ENCODE measurements at places on chromosomes 11 and 22.

- DNase-seq = peak; percentile 53
These were observed 25.9 kb upstream of the PDE2A start for GRCh38 chr11:72700146-72700545.

DNA sequence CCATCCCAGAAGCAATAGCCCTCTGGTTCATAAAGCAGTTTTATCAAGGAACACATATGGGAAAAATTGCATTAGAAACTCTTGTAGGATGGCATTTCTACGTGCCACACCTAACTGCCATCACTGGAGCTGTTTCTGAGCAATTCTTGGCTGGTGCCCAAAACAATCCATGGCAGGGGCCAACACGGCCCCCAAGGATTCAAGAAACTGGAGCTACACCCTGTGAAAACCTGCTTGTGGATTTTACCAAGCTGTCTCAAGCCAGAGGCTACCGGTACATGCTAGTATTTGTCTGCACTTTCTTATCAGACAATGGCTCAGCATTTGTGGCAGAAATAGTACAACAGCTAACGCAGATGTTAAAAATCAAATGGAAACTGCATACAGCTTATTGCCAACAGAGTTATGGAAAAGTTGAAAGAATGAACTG lies 42.4 kb upstream of the GLYAT start:
- DNase-seq = no peak

- peak; percentile 48 for DNase-seq
These were observed 94.2 kb upstream of the TBCEL start for GRCh38 chr11:120929664-120930154.

GRCh38 chr11:10309163-10310093 lies 4.6 kb downstream of the ADM start:
- peak; percentile 71 for DNase-seq

DNA sequence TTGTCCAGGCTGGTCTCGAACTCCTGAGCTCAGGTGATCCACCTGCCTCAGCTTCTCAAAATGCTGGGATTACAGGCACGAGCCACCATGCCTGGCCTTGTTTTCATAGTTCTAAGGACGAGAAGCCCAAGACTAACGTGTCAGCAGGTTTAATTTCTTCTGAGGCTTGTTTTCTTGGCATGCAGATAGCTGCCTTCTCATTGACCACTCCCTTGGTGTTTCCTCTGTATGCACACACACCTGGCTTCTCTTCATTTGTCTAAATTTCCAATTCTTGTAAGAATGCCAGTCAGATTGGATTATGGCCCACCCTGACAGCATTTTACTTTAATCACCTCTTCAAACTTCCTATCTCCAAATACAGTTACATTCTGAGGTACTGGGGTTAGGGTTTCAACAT lies 72.5 kb upstream of the CTSC start:
- DNase-seq = no peak

DNA sequence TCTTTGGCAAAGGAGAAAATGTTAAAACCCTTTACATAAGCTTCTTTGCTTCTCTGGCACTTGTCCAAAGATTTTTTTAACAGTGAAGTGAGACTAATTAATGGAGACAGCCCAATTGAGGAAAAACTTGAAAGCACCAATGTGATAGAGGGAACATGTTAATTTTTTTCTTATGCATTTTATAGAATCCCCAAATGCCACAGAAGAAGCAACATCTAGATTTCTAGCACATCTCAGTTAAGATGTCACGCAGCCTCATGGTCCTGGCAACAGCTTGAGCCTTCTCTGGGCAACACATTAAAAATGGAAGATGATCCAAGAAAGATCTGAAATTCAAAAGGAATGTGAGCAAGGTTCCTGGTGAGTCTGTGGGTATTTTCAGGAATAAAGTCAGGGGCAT lies 48.5 kb downstream of the PACSIN2 start:
- no peak for DNase-seq

DNA sequence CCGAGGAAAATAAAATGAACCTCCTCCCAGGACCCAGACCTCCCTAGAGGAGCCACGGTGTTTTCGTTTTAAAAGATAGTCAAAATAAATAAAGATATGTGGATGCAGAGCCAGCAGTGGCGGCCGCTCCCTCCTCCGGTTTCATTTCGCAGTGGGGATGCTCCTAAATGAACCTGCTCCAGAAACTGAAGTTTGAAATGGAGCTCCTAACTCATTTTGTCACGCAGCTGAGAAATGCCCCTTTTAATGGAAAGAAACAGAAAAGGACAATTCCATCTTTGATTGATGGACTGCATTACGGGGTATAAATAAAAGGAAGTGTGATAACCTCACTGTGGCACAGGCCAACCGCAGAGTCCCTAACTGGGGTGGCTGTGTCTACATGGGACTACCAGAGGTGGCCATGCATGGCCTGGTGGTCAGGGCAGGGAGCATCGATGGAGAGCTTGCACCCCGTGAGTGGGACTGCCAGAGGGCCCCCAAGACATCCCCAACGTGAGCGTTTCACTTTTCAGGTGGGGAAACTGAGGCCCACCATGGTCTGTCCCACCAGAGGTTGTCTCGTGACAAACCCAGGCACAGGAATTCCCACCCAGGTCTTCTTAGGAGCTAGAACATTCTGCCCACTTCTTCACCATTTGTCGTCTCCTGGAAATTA lies 426.6 kb downstream of the BRD1 start:
- no peak for DNase-seq

GRCh38 chr11:92441443-92441726 lies 216.8 kb downstream of the FAT3 start:
- no peak for DNase-seq

DNA sequence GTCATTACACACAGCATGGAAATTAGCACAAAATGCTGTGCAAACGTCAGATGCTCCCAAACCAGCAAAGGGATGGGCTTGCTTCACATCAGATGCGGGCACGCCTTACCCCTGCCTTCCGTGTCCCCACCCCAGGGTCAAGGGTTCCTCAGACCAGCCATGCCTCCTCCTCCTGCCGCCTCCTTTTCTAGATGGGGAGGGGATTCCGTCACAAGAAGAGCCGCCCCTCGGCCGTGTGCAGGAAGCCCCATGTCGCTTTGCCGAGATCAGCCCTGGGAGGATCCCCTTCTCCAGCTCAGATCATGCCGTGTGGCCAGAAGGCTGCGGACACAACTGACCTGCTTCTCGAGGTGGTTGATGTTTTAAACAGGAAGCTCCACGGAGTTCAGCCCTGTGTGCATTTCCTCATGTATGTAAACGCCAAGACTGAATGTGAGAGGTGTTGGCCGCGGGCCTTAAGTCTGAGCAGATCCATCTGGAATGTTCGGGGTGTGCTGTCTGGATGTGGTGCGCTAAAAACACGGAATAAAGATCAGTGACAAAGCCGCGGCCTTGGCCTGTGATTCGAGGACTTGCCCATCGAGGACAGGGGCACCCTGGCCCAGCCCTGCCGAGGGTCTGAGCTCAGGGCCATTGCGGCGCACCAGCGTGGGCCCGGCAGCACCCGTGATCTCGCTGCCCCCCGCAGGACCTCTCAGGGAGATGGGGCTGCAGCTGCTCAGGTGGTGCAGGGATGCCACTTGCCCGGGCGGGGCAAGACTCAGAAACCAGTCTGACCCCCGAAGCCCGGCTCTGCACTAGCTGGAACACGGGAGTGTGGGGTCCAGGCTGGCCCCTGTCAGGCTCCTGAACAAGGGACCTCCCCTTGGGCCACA lies 412.9 kb downstream of the TBC1D22A start:
- DNase-seq = no peak

DNA sequence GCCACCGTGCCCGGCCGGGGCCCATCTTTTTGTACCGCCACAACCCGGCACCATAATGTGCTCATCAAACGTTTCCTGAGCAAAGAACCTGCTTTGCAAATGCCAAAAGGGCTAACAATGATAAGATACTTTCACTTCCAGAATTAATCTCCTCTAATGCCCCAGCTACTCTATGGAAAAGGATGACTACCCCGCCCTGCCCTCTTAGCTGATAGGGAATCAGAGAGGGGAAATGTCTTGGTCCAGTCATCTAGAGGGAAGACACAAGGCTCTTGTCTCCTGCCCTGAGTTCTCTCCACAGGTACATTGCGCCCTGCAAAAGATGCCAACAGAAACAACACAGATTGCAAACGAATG lies 586 bp downstream of the TTLL1 start:
- peak; percentile 22 for DNase-seq

GRCh38 chr11:100739666-100740065 lies 52.6 kb downstream of the ARHGAP42 start:
- peak; percentile 90 for DNase-seq

DNA sequence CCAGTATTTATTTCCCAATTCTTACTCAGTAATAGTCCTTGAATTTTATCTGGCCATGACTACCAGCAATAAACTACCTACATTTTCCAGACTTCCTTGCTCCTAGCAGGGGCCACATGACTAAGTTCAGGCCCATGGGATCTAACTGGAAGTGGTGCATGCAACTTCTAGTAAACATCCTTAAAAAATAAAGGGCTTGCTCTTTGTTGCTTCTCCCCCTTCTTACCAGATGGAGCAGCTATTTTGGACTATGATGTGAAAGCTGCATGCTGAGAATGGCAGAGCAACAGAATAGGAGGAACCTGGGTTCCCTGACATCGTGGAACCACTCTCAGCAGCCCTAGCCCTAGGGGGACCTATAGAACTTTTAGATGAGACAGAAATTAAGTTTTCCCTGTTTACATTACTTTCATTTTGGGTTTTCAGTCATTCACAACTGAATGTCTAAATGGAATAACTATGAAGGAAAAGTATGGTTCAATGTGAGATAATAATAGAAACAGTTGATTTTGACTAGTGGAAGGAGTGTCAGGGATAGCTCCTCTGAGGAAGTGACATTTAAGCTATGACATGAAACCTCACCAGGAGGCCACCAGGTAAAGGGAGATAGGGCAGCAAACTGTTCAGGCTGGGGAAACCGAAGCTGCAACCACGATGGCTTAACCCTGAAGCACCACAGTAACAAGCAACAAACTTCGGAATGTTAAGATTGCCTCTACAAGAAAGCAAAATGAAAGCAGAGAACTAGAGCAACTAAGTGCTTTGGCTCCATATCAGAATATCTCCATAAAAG lies 48.9 kb downstream of the PHF21A start:
- DNase-seq = no peak

- no peak for DNase-seq
These were observed 176.0 kb downstream of the CHST1 start for GRCh38 chr11:45489281-45489905.

GRCh38 chr22:37165940-37166674 lies 16.4 kb upstream of the IL2RB start:
- no peak for DNase-seq

- DNase-seq = no peak
These were observed 18.7 kb upstream of the SLC35C1 start for GRCh38 chr11:45786272-45786671.

DNA sequence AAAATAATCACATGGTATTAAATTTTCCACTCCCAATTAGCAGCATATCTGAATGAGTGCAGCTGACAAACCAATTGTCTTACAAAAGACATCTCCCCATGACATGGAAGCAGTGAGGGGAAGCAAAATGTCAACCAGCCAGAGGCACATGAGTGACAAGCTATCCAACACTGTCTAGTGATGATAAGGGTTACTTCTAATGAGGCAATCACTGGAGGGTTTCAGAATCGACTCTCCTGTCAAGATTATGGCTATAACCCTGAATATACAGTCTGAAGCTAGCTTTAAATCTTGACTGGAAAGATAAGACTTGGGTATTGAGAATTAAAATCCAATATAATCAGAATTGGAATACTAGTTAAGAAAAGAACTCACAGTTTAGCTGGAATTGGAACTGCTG lies 50.3 kb downstream of the AMBRA1 start:
- no peak for DNase-seq

DNA sequence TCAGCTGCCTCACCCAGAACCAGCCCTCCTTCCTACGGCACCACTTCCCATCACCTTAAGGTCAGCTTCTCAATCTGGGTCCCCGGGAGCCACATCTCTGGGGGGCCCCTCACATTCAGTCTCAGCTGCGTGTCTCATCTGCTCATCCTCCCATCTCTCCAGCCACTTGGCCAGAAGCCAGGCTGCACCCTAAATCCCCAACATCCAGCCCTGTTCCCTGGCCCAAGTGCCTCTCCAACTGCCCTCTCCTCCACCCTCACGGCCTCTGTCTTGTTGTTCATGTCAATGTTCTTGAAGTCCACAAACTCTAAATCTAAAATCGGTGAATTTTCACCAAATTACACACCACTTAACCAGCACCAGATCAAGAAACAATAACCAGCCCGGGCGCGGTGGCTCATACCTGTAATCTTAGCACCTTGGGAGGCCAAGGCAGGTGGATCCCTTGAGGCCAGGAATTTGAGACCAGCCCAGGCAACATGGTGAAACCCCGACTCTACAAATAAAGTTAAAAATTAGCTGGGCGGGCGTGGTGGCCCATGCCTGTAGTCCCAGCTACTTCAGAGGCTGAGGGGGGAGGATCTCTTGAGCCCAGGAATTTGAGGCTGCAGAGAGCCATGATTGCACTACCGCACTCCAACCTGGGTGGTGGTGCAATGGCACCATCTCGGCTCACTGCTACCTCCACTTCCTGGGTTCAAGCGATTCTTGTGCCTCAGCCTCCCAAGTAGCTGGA lies 33.7 kb downstream of the A4GALT start:
- no peak for DNase-seq

- DNase-seq = no peak
These were observed 28.1 kb downstream of the RRAS2 start for GRCh38 chr11:14330881-14331280.

GRCh38 chr11:65716302-65716701 lies 4.2 kb downstream of the KAT5 start:
- DNase-seq = no peak

- no peak for DNase-seq
These were observed 1459.9 kb downstream of the BRD1 start for GRCh38 chr22:48367731-48368130.

DNA sequence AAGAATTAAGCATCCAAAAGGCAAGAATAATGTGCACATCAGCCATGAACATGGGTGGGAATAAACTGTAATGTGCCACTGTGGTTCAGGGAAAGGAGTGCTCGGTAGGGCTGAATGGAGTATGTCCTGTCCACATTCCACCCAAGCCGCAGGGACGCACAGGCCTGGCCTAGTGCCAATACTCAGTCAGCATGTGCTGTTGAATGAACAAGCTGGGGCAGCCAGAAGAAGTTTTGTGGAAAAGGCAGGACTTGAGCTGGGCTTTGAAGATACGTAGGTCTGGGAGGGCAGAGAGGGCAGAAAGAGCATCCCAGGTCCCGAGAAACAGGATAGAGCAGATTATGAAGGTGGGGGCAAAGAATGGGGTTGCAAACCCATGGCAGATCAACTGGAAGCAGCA lies 60.0 kb upstream of the PLET1 start:
- DNase-seq = peak; percentile 87

DNA sequence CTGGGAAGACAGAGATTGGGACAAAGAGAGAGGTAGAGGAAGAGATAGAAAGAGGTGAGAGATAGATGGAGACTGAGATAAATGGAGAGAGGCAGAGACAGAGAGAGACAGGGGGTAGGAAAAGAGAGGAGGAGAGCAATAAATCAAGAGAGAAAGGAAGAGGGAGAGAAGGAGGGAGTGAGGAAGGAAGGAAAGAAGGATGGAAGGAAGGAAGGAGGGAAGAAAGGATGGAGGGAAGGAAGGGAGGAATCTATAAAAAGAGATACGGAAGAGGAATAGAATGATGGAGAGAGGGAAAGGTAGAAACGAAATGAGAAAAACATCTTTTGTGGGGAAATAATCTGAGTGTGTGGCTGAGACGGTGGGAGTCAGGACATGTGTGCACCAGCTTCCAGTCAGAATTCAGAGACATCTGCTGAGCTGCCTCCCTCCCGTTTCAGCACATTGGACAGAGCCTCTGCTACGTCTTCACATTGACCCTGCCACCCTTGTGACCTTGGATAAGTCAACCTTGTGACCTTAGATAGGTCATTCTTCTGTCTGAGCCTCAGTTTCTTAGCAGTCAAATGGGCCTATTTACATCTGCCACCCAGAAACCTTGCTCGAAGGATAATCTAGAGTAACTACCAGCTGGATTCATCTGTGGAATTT lies 417.8 kb downstream of the MIAT start:
- no peak for DNase-seq

GRCh38 chr11:71940561-71941219 lies 11.8 kb downstream of the RNF121 start:
- no peak for DNase-seq

All from EL (cell line).